SK-MEL-5 (cell line): ENCODE measurements at places on chromosomes 4 and X. TPM values are rescaled to one million over a fixed set of nuclear protein-coding genes. Genes with fewer than 3 reads are reported as not detected.

- no peak for DNase-seq
Observed at GRCh38 chr4:74045247-74045646, 6.8 kb upstream of the CXCL3 start.

- no peak for DNase-seq
Observed at GRCh38 chrX:49199315-49199595, 738 bp downstream of the SYP start.

DNA sequence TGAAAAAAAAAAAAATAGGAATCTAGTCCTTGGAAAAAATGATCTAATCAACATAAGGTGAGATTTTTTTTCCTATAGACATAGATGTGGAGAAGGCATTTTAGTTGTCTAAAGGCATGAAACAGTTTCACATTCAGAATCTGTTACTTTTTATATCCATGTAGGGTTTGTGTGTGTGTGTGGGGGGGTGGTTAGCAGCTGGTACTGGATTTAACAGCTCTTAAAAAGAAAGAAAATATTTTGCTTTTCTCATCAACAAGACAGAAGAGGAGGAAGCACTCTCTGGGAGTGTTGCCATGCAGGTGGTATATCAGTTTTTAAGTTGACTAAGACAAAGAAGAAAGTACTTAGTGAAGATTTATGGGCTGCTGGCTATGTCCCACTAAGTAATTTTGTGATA, 122.3 kb downstream of the VCX3B start:
- DNase-seq, result no peak

GRCh38 chr4:1360423-1361283, 13.6 kb downstream of the UVSSA start:
- DNase-seq, result peak; percentile 73

GRCh38 chrX:39377157-39377556, 575.9 kb downstream of the MID1IP1 start:
- DNase-seq, result no peak

The HMGN5 gene
- total RNA-seq, result 1.0 and 1.8 TPM in 2 replicates

GRCh38 chrX:88101968-88102367, 584.4 kb downstream of the KLHL4 start:
- no peak for DNase-seq

The CXCL1 gene
- total RNA-seq, result 76.1 and 81.3 TPM in 2 replicates

The ASB12 gene
- total RNA-seq, result not detected in 2 replicates

The PNMA5 gene
- total RNA-seq, result not detected in 2 replicates

DNA sequence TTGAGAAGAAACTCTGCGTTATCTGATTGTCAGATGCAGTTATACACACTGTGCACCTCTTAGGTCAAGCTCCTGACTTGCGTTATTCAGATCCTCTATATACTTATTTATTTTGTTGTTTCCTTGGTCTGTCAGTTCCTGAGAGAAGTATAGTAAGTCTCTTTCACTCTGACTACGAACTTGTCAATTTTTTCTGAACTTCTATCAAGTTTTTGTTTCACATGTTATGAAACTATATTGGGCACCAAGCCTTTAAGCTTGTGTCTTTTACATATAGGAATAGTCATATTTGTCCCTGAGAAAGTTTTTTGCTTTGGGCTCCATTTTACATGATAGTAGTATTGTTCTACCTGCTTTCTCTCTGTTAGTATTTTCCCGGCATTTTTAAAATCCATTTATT, 31.7 kb downstream of the ZNF275 start:
- no peak for DNase-seq

The HSD17B13 gene
- total RNA-seq, result not detected in 2 replicates

GRCh38 chr4:66219401-66219800, 549.1 kb upstream of the EPHA5 start:
- no peak for DNase-seq

The RBM46 gene
- 0.40 and 0.42 TPM in 2 replicates for total RNA-seq

- peak; percentile 69 for DNase-seq
Observed at GRCh38 chr4:75289914-75290582, 224.2 kb downstream of the RCHY1 start.

DNA sequence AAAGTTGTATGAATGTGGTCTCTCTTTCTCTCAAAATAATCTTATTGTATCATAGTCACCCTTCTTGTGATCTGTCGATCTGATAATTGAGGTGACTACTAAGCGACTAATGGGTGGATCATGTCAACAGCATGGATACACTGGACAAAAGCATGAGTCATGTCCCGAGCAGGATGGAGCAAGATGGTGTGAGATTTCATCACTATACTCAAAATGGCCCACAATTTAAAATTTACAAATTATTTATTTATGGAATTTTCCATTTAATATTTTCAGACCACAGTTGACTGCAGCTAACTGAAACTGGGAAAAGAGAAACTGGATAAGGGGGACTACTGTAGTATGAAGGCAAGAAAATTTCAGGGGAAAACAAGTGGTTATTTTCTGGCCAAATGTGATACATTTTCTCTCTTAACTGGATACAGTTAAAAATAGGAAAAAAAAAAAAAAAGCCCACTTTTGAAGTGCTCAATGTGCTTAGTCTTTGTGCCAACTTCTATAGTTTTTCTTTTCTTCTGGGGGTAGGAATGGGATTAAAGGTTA, 25.3 kb downstream of the FAM241A start:
- peak; percentile 10 for DNase-seq

The RAP2C gene
- total RNA-seq, result 8.6 and 10.1 TPM in 2 replicates

- DNase-seq, result peak; percentile 44
Observed at GRCh38 chrX:45322382-45322781, 121.7 kb upstream of the DIPK2B start.

- no peak for DNase-seq
Observed at GRCh38 chr4:184451726-184452125, 22.6 kb downstream of the IRF2 start.

The TEX13B gene
- 0.24 TPM in 1 of 2 replicates, not detected in the other for total RNA-seq

DNA sequence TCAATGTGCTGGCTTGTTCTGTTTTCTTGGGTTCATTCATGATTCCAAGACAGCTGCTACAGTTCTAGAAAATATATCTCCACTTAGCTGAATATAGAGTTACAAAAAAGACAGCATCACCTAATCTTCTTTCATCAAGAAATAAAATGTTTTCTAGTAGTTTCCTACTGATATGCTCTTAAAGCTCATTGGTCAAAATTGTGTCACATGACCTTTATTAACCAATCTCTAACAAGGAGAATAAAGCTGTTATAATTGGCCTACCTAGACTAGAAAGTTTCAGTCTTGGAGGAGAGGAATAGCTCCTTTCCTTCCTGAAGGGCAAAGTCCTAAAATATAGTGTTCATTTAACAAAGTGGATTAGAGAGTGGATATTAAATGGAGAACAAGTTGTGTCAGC, 8.1 kb upstream of the PCDH18 start:
- no peak for DNase-seq

The NUP62CL gene
- total RNA-seq, result 4.5 and 4.6 TPM in 2 replicates

DNA sequence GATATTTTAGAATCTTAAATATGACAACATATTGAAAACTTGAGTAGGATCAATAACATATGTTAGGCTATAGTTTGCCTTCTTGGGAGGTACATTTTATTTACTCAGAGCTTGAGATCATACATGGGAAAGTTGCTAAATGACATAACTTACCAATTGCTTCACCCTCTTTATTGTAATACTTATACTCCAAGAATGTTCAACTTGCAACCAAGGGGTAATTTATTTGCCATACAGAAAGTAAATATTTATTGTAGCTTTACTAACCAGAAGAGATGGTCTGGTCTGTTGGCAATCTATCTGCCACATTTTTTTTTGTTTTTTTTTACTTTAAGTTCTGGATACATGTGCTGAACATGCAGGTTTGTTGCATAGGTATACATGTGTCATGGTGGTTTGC, 426.6 kb downstream of the ARHGAP24 start:
- no peak for DNase-seq

DNA sequence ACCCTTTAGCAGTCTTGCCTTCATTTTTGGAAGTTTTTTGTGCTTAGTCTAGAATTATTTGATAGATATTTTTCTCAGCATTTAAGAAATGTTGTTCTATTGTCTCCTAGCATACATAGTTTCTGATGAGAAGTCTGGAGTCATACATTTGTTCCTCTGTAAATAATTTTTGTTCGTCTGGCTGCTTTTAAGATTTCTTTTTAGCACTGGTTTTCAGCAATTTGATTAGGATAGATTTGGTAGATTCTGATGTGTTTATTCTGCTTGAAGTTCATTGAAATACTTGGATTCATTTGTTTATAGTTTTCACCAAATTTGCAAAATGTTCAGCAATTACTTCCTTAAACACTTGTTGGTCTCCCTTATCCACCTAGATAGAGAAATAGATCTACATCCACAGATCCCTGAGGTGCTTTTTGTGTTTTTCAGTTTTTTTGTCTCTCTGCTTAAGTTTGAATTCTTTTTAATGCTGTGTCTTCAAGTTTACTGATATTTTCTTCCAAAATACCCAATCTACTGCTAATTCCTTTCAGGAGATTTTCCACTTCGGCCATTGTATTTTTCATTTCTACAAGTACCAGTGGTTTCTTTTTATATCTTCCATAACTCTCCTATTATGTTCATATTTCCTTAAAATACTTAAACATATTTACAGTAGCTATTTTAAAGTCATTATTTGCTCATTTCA, 64.9 kb downstream of the ABLIM2 start:
- DNase-seq, result no peak

DNA sequence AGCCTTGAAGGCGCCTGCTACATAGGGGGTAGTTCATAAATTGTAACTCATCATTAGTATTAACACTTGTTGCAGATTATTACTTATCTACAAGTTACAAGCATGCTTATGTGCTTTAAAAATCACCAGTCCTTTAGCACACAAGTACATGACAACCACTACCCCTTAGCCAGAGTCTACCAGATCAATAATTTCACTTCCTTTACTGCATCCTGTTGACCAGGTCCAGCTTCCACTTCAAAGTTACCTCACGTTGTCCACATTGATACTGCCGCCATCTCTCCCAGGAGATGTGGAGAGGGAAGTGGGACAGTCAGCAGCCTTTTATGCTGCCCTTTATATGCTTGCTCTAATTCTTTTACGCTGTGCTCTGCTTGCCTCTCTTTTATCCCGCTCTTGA, 231.3 kb upstream of the CXXC4 start:
- no peak for DNase-seq

DNA sequence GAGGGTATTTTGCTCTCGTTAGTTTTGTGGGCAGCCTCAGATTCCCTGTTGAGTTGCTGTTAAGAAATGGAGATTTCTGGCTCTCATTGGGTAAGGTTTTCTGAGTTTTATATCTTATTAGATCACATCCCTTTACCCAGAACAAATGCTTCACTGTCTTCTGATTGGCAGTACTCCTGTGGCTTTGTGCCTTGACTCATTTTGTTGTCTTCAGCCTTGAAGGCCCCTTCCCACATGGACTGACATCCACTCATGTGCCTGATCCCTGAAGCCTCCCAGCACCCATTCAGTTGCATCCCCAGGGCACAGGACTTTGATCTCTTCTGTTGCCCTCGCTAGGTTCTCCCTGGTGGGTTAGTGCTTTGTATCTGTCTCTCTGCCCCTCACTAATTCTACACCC, 10.4 kb downstream of the MED28 start:
- DNase-seq, result peak; percentile 62

GRCh38 chr4:141026900-141027299, 106.4 kb downstream of the RNF150 start:
- DNase-seq, result no peak

- no peak for DNase-seq
Observed at GRCh38 chrX:140480765-140481164, 24.1 kb downstream of the SOX3 start.

- DNase-seq, result peak; percentile 78
Observed at GRCh38 chrX:131827935-131828334, 195.2 kb upstream of the STK26 start.

DNA sequence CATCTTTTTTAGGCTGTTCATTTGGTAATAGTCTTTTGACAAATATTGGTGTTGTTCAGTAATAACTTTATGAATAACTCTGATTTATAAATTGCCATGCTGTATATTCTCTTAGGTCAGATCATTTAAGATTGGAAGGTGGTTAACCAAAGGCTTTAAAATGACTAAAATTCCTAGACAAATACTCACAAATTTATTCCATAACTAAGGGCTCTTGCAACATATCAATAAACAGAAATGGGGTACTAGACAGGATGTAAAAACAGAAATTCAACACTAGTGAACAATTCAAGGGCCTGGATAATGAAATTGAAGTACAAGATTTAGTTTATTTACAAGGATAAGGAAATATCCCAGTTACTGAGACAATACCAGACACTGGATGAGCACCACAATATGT, 328.6 kb downstream of the PCDH19 start:
- DNase-seq, result no peak

DNA sequence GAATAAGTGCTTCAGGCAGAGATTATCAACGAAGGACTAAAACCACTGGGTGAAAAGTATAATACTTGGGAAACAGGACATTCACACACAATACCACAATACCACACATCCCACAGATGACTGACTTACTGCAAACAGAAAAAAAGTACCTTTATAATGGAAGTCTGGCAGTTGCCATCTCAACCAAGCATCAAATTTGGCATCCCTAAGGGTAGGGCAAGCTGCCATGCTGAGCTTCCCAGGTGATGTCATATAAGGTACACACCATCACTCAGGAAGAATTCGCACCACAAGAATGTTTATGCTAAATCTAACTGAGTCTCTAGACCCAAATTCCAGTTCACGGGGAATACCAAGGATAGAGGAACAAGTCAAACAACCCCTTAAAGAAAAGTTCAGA, 9.1 kb downstream of the QDPR start:
- DNase-seq, result no peak

DNA sequence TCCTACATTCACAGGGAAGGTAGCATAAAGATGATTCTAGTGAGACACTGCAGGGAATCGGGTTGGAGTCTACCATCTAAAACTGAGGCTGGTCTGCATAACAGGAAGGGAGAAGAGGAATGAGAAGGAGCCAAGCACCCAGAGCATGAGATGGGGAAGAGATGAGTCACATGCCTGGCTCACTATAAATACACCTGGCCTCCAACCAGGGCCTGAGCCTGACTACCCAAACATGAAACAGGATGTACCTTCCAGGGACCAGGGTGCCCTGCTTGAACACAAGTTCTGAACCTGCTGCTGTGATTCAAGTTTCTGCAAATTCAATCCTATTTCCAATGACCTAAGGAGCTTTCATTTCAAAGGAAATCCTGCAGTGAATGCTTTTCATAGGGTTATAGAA, 24.9 kb downstream of the CD99L2 start:
- DNase-seq, result no peak

DNA sequence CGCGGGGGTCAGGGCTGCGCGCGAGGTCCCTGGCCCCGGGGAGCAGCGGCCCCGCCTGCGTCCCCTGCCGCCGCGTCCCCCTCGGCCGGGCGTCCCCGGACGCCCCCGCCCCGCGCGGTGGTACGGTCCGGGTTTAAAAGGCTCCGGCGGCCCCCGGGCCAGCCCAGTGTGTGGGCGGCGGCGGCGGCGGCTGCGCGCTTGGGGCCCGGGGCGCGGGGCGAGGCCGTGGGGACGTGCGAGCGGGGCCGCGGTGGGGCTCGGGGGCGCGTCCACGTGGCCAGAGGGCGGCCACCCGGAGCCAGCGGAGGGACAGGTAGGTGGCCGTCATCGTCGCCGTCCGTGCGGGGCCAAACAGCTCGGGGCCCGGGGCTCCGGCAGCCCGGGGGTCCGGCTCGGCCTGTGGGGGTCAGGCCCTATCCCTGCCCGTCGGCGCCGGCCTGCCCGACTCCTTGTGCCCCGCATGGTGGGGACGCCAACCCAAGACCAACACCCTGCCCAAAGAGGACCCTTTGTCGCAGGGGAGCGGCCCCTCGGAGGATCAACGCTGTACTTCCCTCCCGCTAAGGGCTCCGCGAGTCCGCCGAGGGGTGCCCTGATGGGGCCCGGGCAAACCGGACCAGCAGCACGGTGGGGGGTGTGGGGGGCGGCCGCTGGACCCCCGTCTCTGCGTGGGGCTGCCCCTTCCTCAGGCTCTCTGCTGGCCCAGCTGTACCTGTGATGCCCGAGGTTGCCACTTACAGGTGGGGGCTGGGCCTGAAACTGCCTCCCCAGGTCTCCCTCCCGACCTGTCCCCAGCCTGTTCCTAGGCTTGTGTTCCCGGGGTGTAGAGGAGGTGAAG, at the start of gene PLXNA3:
Gene PLXNA3, plus strand, starts transcription at position 166 of the 838 bp plus-strand sequence. CDS start 1,903 bp downstream, outside the sequence.
- DNase-seq, result no peak
